Naive B cell (primary cell): ENCODE measurements at places on chromosomes 3 and 15. TPM values are rescaled to one million over a fixed set of nuclear protein-coding genes. Genes with fewer than 3 reads are reported as not detected.

The UPK1B gene
- polyA plus RNA-seq: not detected

DNA sequence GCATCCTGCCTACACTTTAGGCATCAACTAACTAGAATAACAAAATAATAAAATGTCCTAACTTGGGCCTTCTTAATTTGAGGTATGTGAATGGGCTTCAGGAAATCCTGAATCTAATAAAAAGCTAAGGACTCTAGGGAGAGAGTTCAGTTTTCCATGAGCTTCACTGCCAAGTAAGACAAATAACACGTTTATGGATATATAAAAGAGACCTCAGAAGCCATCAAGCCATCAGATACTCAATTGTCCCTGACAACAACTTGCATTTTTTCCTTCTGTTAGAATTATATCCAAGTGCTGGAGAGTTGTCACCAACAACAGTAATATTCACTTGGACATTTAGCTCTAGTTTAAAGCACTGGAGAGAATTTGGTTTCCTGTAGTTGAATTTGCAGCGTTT, 102.4 kb upstream of the IGSF10 start:
- DNase-seq: no peak

The GABRR3 gene
- polyA plus RNA-seq: not detected

DNA sequence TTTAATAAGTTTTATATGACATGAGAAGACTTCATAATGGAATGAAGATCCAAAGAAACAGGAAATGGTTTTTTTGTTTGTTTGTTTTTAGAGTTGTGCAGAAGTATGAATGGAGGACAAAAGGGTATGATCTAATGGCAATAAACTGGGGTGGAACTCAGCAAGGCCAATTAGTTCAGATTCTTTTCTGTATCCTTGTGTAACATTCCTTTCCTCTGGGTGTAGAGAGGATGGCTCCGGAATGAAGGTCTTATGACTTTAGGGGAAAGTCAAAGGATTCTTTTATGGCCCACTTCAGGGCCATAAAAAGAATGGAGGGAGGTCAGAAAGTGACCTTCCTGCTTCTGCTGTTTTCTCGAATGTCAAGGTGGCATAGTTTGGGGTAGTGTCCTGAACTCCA, 152.6 kb downstream of the DPH6 start:
- DNase-seq: no peak
